ENCODE measurements at places on chromosomes 7 and 10.

DNA sequence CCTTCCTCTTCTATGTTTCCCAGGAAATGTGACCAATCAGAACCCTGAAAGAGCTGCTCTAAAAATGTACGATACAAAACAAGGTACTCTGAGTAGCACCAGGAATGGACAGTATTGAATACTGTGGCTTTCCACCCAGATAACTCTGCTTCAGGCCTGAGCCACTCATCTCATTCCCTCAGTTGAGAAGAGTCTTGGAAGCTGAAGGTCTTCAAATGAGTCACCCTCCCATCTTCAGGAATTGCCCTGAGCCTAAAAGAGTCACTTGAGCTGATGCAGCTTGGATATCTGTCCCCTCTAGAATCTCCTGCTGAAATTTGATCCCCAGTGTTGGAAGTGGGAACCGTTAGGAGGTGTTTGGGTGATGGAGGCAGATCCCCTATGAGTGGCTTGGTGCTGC is 210.4 kb downstream of the DGKI start:
- DNase-seq: no peak

GRCh38 chr10:110840225-110840922 is 31.4 kb upstream of the PDCD4 start:
- no peak for DNase-seq

- no peak for DNase-seq
Observed at GRCh38 chr10:11118686-11119085, 101.0 kb downstream of the CELF2 start.

DNA sequence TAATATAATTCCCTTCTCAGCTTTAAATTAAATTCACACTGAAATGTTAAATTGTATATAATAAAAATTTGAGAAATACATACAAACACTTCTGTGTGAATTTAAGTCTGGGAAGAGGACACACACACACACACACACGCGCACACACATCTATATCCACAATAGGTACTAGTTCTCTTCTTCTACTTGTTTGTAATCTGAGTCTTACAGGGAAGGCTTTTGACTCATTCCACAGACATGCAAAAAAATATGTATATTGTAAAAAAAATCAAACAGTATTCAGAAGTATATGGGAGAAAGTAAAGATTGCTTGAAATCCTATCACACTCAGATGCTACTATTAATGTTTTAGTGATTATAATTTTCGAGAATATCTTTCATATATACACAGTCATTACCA is 276.2 kb downstream of the MDFIC start:
- no peak for DNase-seq

DNA sequence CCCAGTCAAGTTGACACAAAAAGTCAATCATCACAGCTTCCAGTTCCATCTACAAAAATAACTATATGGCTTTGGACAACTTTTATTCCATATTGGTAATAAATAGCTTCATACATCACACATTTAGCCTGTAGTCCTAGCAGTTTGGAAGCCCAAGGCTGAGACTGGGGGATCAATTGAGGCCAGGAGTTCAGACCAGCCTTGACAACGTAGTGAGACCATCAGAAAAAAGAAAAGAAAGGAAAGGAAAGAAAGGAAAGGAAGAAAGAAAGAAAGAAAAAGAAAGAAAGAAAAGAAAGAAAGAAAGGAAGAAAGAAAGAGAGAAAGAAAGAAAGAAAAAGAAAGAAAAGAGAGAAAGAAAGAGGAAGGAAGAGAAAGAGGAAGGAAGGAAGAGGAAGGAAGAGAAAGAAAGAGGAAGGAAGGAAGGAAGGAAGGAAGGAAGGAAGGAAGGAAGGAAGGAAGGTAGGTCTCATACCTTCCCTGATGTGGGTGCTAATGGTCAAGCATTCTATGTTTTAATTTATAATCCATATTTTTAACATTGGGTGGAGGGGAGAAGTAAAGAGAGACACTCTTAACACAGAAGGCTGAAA is 37.8 kb downstream of the CAV1 start:
- no peak for DNase-seq

DNA sequence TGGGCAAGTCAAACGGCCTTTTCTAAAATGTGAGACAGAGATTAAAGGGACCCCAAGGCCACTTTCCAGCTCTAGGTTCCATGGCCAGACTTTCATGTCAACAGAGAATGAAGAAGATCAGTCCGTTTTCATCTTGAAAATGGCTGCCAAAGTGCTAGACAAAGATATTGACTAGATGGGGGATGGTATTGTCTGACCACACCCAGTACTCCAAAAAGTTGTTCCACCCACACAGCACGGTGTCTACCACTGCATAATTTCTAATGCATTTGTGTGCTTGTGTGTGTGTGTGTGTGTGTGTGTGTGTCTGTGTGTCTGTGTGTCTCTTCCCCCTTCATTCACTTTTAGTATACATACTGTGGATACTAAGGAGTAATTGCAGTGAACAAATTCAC is 1.3 kb downstream of the COL1A2 start:
- DNase-seq: peak; percentile 84

- DNase-seq: no peak
Observed at GRCh38 chr10:86305521-86305920, 61.1 kb downstream of the GRID1 start.

DNA sequence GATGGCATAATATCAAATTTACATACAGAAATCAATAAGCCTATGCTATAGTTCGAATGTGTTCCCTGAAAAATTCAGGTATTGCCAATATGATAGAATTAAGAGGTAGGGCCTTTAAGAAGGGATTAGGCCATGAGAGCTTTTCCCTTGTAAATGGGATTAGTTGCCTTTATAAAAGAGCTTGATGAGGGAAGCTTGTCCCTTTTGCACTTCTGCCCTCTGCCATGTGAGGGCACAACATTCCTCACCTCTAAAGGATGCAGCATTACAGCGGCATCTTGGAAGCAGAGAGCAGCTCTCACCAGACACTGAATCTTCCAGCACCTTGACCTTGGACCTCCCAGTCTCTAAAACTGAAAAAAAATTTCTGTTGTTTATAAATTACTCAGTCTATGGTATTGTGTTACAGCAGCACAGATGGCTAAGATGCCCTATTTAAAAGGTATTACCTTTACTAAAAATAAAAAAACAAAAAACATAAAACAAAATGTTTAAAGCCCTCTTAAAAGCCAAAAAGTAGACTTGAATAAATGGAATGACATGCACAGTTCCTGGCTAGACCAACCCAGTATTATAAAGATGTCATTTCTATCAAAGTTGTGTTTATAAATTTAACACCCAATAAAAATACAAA is 909.6 kb downstream of the REEP3 start:
- DNase-seq: no peak

DNA sequence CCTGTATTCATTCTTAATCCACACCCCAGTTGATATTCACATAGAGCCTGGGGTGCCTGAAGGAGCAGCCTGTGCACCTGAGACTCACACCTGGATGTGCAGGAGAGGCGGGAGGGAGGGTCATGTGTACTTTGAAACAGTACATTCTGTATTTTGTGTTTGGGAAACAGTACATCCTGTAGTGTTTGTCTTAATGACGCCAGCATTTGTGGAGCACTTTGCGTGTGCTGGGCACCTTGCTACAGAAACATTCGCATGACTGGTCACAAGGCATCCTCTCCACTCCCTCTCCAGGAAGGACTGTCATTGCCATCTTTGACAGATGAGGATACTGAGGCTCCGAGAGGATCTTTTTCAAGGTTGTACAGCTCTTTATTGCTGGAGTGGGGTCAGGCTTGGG is 132.1 kb downstream of the TACC2 start:
- no peak for DNase-seq

- DNase-seq: no peak
Observed at GRCh38 chr7:156693627-156694026, 53.1 kb downstream of the RNF32 start.

- DNase-seq: no peak
Observed at GRCh38 chr7:27966219-27966780, 214.3 kb downstream of the JAZF1 start.

DNA sequence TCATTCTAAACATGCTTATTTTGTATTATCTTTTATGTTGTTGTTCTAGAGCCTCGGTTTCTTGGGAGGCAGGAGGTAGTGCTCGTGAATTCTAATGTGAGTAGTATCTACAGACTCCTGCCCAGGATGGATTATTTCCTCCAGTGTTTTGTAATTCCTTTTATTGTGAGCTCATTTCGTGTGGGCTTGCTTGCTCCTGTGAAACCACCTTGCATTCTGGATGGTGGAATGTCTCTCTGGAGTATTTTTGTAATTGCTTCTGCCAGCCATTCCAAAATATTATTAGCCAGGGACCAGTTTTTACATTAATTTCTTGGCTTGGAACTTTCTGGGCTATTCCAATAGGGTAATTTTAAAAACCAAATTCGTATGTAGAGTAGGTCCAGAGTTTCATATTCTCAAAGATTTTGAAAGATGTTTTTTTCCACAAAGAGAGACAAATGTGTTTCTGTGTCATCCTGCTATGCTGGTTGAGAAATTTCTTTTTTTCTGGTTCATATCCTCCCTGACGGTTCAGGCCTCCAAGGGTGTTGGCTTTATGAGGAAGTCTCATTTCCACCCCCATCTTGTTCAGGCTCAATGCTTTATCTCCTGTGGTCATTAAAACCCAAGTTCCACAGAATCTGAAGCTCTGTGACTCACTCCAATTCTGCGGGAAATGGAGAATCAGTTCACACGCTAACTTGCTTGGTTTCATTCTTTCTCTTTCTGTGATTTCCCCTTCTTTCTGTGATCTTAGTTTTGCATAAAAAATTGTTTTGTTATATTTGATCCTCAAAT is 41.7 kb upstream of the CALD1 start:
- DNase-seq: no peak

DNA sequence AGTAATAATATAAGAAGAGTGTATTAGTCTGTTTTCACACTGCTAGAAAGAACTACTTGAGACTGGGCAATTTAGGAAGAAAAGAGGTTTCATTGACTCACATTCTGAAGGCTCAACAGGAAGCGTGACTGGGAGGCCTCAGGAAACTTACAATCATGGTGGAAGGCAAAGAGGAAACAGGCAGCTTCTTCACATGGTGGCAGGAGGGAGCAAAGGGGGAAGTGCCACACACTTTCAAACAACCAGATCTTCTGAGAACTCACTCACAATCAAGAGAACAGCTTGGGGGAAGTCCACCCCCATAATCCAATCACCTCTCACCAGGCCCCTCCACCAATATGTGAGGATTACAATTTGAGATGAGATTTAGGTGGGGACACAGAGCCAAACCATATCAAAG is 212.5 kb upstream of the HDAC9 start:
- DNase-seq: no peak
